ENCODE measurements at places on chromosomes 5 and 9.

GRCh38 chr5:37304888-37305287, 55.7 kb upstream of the CPLANE1 start:
- no peak for DNase-seq

DNA sequence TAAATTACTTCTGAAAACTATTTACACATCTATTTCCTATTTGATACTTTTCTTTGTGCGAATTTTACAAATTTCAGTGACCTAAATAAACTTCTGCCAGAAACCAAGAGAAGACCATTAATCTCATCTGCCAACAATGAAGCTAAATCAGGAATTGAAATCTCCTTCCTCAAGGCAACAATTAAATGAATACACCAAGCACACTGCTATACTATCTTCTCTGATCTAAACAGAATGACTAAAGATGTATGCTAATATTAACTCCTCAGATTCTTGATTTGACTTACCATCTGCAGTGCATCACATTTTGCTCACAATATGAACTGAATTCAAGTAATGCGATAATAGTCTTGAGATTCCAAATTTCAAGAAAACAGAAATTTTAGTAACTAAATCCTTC, 82.3 kb downstream of the CEP120 start:
- DNase-seq, result no peak

GRCh38 chr5:96942911-96943310, 7.0 kb downstream of the LNPEP start:
- DNase-seq, result no peak

GRCh38 chr5:5134107-5134506, 6.0 kb upstream of the ADAMTS16 start:
- DNase-seq, result no peak

DNA sequence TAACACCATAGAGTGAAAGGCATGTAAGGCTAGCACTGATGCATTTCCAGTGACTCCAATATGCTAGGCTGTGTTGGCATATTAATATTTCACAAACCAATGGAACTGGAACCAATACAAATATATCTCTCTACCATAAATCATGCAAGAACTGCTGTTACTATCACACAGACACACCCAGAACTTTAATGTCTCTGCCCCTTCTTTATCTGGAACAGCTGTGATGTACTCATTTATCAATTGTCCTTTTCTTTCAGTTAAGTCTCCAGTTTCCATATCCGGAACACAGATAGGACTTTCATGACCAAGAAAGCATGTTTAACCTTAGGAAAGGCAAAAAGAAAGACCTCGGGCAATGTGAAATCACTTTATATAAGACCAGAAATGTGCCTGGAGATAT, 70.3 kb downstream of the SPTLC1 start:
- no peak for DNase-seq

Measured in CD4-positive, alpha-beta T cell treated with Interleukin-21 for 1 hour (primary cell).